ENCODE measurements at places on chromosomes 12 and 14.

DNA sequence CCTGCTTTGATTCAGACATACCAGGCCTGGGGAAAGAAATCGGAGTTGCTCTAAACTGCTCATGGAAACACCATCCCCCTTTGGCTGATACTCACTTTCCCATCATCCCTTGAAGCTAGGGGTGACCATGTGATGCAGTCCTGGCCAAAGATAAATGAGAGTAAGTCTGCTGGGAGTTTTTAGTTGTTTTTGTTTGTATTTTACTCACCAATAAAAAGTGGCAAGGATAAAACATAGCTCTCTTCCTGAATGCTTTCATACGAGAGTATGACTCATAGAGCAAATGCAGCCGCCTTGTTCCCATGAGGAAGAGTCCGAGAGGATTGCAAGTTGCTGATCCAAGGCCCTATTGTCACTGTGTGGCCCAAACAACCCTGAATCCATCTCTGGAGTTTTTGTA, 126.4 kb upstream of the TMEM132C start:
- DNase-seq, result no peak

- no peak for DNase-seq
Measured at GRCh38 chr12:107533218-107533617, 152.4 kb upstream of the PWP1 start.

DNA sequence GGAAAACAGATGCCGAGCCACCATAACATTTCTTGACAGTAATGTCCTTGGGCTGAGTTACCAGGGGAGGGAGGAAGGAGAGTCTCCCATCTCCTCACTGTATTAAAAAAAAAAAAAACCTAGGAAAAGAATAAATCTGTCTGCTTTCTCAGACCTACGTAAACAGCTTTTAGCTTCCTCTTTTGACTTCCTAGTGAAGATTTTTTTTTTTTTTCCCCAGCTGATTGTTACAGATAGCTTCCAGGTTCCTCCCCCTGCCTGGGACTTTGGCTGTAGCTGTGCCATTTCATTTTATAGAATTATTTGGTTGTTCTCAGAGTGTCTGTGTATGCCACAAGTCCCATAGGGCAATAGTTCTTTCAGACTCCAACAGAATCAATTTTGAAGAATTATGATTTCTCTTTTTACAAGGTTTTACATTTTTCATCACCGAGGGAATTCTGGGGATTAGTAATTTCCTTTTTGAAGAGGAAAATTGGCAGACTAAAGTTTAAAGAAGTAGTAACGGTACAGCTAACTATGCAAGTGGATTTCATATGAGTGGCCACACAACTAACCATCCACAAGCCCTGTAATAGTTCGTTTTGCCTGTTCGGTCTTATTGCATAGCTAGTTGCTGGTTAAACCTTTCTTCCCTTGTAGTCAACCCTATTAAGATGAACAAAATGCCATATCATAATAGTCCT, 23.1 kb upstream of the GNS start:
- DNase-seq, result no peak

- no peak for DNase-seq
Measured at GRCh38 chr12:112096070-112096469, 12.5 kb downstream of the NAA25 start.

GRCh38 chr14:61805451-61805850, 43.2 kb downstream of the SNAPC1 start:
- DNase-seq, result no peak
